Psoas muscle (tissue), 8 donors: ENCODE measurements at places on chromosomes 4 and X. TPM values are rescaled to one million over a fixed set of nuclear protein-coding genes. Genes with fewer than 3 reads are reported as not detected.

SETD7 gene
- total RNA-seq = 94.4 TPM

TSPAN7 gene
- total RNA-seq = 197 TPM

DNA sequence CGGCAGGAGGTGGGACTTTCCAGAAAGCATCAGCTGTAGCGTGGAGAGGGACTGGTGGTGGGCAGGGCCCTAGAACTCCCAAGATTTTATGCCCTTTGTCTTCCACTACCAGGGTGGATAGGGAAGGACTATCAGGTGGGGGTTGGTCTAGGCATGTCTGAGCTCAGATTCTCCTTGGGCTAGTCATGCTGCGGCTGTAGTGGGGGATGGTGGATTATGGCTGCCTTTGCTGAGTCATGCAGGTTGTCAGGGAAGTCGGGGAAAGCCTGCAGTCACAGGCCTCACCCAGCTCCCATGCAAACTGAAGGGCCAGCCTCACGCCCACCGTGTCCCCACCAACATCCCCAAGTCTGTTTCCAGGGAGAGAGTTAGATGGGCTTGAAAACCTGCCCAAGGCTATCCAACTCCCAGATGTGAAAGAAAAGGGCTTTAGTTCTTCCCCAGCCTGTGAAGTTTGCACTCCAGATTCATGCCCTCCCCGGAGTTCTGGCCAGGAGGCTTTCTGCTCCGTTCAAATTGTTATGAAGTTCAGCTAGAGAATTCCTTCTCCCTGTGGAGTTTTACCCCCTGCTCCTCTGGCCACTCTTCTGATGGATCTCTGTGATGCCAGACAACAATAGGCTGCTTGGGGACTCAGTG is 13.4 kb upstream of the MEPE start:
- no peaks in the 10 kb centered on the region for H3K4me1 ChIP-seq
- H3K27ac ChIP-seq = no peak overlapping the region
- no peak overlapping the region for H3K4me3 ChIP-seq
- DNase-seq = no peak
- no peaks in the 10 kb centered on the region for H3K36me3 ChIP-seq

HS3ST1 gene
- 0.50 TPM for total RNA-seq

- H3K27ac ChIP-seq = no peak overlapping the region
- H3K4me3 ChIP-seq = no peak overlapping the region
- DNase-seq = no peak
Measured at GRCh38 chr4:102449751-102450352, 51.3 kb upstream of the NFKB1 start.

DNA sequence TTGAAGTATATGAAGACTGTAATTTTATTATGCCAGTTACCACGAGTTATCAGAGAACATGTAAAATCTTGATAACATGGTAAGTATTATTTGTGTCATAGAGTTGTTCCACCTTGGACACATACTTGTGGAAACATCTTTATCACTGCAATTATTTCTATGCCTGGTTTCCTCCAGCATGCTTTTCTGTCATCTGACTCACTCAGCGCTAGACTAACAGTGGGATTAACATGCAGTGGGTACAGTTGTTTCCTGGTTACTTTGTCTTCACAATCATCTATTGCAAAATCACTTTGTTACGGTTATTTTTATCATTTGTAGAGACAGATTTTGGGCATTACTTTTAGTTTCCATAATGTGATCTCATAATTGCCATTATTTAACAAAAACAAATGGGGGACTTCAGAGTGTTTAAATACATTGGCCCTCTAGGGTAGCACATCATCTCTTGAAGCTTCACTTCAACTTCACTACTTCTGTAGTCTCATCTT is at the start of gene STATH:
Gene STATH (plus strand): TSS at position 441 of the 491 bp plus-strand sequence. CDS start 2,472 bp downstream, outside the sequence.
- no peaks in the 10 kb centered on the region for H3K27me3 ChIP-seq
- no peaks in the 10 kb centered on the region for H3K36me3 ChIP-seq
- no peak within 1 kb of the TSS for H3K27ac ChIP-seq
- H3K4me1 ChIP-seq = no peaks in the 10 kb centered on the region

DNA sequence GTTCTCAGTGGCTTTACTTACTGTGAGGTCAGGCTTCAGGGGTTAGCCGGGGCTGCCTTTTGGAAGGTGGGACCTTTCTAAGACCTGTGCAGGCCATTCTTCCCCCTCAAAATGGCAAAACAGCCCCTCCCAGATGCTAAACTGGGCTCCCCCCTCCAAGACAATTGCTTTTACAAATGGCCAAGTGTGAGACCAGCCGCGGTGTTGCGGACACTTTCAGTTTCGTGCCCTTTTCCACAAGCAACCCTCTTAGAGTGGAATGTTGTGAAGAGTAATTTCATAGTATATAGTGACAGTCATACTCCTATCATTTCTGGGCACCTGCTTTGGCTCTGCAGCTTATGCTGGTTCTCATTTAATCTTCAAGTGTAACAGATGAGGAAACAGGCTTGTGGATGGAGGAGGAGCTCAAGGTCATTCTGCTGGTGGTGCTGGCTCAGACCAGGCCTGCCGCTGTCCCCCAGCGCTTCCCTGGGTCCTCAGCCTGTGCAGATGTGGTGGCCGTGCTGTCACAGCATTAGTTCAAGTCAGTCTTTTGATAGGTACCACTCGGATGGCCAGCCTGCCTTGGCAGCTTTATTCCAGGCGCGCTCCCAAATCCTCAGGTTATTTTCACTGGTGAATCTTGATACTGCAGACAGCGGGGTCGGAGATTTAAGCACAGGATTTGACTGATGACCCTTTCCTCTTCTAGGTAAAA is 55.0 kb upstream of the TADA2B start:
- peak overlapping the region; percentile 87 for H3K27ac ChIP-seq
- H3K4me3 ChIP-seq = peak overlapping the region; percentile 67
- no peak for DNase-seq
- no peaks in the 10 kb centered on the region for H3K27me3 ChIP-seq

- no peak overlapping the region for H3K4me3 ChIP-seq
- no peak for DNase-seq
- no peaks in the 10 kb centered on the region for H3K4me1 ChIP-seq
- H3K27me3 ChIP-seq = no peaks in the 10 kb centered on the region
- no peak overlapping the region for H3K27ac ChIP-seq
Measured at GRCh38 chr4:179695175-179695574, 2252.9 kb upstream of the AGA start.

DNA sequence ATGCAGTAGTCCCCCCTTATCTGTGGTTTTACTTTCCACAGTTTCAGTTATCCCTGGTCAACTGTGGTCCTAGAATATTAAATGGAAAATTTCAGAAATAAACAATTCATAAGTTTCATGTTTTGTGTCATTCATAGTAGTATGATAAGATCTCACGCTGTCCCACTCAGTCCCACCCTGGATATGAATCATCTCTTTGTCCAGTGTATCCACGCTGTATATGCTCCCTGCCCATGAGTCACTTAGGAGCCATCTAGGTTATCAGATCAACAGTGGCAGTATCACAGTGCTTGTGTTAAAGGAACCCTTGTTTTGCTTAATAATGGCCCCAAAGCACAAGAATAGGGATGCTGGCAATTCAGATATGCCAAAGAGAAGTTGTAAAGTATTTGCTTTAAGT is 16.2 kb upstream of the SYTL4 start:
- H3K36me3 ChIP-seq = no peaks in the 10 kb centered on the region
- DNase-seq = no peak
- no peak overlapping the region for H3K4me3 ChIP-seq
- H3K27me3 ChIP-seq = no peaks in the 10 kb centered on the region

GRCh38 chrX:37745354-37745753 is 34.5 kb upstream of the CYBB start:
- no peaks in the 10 kb centered on the region for H3K4me1 ChIP-seq
- H3K4me3 ChIP-seq = no peak overlapping the region
- peaks cover 12% of the 10 kb centered on the region for H3K27me3 ChIP-seq
- no peak overlapping the region for H3K27ac ChIP-seq
- H3K36me3 ChIP-seq = no peaks in the 10 kb centered on the region

ADH7 gene
- not detected for total RNA-seq
